Dorsolateral prefrontal cortex (tissue), 122 donors: ENCODE measurements at places on chromosomes 1 and 21.

DNA sequence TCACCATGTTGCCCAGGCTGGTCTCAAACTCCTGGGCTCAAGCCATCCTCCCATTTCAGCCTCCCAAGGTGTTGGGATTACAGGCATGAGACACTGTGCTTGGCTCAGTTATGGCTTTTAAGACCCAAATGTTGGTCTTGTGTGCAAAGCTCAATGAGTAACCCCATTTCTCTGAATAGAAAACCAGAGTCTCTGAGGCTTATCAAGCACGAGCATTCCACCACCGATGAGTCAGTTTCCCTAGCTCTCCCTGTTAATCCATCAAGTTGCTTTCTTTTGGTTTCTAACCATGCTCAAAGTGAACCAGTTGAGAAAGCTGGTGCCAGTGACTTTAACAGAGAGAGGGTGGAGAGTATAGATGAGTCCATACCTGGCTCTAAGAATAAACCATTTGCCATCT, 350.9 kb upstream of the ADGRL2 start:
- DNase-seq: no peak

- no peak for DNase-seq
These were observed 147.5 kb downstream of the CASZ1 start for GRCh38 chr1:10648689-10649516.

- DNase-seq: no peak
These were observed 28.3 kb downstream of the RAB3GAP2 start for GRCh38 chr1:220243947-220244346.

- DNase-seq: no peak
These were observed 149.8 kb downstream of the PTPRC start for GRCh38 chr1:198788561-198789064.

- DNase-seq: no peak
These were observed 15.8 kb upstream of the RNF223 start for GRCh38 chr1:1089731-1090423.

DNA sequence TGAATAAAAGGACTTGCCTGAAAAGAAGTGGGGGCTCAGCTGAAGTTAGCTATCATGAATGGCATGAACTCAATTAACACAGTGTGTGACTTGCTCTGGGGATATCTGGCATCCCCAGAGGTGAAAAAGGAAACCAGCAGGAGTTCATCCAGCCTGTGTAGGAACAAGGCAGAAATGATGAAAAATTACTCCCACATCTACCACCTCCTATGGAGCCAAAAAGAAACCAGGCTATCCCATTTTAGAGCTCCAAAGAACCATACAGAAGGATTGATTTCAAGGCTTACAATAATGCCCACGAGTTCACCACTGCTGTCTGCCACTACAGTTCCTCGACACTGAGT, 25.3 kb downstream of the TP53BP2 start:
- DNase-seq: no peak

DNA sequence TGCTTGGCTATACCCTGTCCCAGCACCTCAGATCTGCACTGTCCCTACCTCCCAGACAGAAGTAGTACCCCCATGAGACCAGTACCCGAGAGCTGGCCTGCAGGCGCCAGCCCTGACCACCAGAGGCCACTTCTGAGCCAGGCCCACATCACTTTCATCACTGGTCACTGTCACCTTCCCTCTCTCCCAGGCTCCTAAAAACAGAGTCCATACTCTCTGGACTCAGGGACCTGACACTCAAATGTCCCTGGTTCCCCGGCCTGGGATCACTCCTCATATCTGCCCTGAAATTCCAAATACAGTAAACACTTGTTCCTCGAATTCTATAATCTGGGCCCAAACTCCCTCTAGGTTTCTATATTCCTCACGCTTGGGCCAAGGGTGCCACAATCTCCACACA, 18.7 kb downstream of the TMEM53 start:
- no peak for DNase-seq

DNA sequence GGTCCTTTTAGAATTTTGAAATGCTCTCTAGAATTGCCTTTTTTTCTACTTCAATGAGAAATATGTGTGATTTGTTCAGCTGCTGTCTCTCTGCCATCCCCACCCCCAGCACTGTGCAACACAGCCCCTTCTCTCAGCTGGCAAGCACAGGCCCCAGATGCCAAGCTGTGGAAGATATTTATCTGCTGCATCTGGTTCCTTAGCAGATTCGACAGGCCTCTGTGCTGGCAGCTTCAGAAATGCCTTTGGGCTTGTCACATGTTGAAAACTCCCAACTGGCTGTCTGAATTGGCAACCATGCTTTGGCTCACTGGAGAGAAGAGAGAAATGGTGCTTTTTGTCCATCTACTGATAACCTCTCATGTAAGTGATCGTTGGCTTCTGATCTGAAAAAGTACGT, 206.7 kb upstream of the C1orf87 start:
- peak; percentile 10 for DNase-seq

DNA sequence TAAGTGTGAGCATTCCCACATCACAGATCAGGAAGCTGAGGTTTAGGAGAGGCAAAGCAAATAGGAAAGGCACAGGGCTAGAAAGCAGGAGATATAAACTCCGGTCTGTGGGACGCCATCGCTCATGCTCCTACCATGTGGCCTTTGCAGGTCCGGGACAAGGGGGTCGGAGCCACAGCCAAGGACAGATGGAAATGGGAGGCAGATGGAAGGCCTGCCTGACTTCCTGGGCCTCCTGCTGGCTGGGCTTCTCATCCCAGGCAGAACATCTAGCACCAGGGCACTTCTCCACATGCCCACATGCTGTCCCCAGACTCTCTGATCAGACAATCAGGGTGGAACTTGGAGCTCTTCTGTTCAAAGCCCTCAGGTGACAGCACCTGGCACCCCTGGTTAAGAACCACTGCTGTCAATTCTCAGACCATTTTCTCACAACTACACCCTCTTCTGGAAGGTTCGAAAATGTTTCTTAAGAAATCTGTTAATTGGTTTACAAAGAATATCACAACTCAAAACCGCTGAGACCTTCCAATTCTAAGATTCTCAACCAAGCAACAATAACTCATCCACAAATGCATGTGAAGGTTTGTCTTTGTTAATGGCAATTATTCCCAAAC, 173.3 kb upstream of the EDN2 start:
- no peak for DNase-seq

DNA sequence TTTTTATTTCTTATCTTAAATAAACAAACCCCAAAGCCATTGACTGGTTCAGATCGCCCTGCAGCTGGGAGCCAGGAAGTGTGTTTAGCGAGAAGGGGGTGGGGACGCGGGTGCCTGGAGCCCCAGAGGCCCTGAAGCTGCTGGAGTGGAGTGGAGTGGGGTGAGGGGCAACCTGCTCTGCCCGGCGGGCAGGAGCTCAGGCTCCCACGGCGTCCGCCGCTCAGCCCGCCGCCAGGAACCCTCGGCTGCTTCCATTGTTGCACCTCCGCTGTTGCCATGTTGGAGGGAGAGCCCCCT, 673 bp downstream of the PIK3C2B start:
- peak; percentile 69 for DNase-seq

GRCh38 chr1:83857103-83857502, 141.8 kb downstream of the TTLL7 start:
- DNase-seq: no peak

DNA sequence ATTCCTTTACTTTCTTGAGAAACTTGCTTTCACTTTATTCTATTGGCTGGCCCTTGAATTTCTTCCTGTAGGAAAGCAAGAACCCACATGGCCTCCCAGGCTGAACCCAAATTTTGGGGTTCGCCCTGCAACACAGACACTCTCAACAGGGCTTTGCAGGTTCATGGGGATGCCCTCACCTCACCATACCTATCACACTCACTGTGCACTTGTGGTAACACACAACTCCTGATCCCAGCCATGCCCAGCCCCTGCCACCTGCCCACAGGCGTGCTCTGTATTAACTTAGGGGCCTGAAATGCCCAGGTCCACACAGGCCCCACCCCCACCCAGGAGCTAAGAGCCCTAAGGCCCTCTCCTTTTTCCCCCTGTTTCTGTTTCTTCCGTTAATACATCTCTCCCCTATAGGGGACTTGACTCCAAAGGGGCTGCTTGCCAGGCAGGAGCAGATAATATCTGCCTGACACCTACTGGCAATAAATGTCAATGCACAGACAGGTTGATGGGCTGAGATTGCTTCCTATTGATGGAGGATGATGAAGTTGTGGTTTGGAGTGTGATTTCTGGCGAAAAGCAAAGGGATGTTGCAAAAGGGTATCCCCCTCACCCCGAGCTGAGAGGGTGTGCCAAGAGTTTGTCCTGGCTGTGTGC, 171.5 kb downstream of the AJAP1 start:
- DNase-seq: peak; percentile 54

DNA sequence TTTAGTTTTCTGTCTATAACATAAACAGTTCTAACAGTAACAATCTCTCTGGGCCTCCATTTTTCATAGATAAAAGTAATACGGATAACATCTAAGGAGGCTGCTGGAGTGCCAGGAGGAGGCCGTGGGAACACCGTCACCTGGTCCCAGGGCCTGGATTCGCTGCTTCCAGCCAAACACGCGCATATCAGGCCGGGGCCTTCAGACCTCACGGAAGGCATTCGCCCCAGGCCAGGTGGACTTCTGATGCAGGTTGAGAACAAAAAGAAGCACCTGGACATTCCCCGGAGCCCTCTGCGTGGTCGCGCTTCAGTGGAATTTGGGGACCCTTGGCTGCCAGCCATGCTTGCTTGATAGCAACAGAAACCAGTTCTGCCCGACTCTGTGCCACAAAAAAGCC, 113.1 kb upstream of the GUCA2B start:
- DNase-seq: no peak

GRCh38 chr1:61208172-61208571, 125.8 kb downstream of the NFIA start:
- DNase-seq: no peak

GRCh38 chr1:2969011-2969844, 52.0 kb upstream of the ACTRT2 start:
- DNase-seq: no peak

DNA sequence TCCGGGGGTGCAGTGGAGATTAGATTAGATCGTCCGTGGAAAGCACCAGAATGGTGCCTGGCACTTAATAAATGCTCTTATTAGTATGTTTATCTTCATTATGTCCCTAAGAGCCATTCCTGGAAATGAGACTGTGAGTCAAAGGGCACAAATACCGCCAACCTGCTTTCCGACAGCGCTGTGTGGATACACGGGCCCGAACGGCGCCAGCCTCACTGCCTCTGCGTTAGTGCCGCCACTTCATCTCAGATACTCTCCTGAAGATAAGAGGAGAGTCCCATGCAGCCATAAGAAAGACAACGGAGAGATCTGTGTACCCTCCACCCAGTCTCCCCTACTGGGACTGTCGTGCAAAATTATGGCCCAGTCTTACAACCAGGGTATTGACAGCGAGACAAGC, 22.0 kb downstream of the PDE9A start:
- DNase-seq: no peak

- DNase-seq: no peak
These were observed 26.5 kb downstream of the CDCP2 start for GRCh38 chr1:54126271-54126815.

DNA sequence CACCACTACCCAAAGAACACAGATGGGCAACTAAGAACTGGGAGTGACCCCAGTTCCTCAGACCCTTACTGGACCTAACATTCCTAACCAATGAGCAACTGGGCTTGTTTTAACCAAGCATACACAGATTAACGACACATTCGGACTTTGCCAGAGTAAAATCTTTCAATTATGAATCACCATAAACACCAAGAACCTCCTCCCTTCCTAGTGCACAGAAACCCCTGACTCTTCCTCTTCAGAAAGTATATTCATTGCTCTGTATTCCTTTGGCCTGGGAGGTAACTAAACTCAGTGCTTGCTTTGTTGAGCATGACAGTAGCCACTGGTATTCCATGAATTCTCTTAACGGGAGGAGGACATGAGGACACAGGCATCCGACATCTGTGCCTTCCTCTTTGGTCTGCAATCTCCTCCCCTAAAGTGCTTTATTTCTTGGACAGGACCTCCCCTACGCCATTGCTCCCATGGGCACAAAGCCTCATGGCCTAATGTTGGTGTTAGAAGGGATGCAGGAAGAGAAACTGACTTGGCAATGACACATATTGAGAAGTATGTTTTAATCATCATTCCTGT, 42.7 kb downstream of the SEC16B start:
- DNase-seq: no peak
